Cortex of kidney (tissue), 1 donor: ENCODE measurements at places on chromosomes 16 and 17.

GRCh38 chr16:81251871-81252270 lies 13.4 kb downstream of the BCO1 start:
- DNase-seq, result no peak

DNA sequence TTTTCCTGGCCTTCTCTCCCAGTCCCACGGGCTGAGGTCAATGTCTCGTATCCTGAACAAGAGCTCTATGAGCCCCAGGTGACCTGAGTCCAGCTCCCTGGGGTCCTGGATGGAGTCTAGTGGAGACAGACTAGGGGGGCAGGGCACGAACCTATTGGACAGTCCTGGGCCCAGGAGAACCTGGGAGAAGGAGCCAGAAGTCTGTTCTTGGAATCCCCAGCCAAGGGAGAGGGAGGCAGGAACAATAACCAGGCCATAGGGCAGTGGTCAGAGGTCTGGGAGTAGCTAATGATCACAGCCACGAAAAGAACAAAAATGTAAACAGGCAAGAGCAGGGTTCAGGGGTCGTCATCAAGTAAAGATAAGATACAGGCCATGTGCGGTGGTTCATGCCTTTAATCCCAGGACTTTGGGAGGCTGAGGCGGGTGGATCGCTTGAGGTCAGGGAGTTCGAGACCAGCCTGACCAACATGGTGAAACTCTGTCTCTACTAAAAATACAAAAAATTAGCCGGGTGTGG lies 60.8 kb downstream of the COPRS start:
- no peak for DNase-seq

DNA sequence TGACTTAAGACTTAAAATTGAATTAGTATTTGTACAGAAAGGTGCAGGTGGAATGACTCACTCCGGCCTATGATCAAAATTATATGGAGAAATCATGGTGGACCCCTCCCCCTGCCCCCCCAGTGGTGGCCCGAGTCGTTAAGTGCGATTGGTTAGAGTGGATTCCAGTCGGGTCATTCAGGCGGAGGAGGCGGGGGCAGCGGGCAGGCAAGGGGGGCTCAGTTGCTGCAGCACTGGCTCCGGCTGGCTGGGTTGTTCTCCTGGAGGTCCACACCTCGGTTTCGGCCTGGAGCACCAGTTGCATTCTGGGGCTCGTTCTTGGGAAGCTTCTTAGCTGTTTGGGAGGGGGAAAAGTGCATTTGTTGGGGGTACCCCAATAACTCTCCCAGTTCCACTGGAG lies 3.0 kb downstream of the HSPB9 start:
- no peak for DNase-seq

DNA sequence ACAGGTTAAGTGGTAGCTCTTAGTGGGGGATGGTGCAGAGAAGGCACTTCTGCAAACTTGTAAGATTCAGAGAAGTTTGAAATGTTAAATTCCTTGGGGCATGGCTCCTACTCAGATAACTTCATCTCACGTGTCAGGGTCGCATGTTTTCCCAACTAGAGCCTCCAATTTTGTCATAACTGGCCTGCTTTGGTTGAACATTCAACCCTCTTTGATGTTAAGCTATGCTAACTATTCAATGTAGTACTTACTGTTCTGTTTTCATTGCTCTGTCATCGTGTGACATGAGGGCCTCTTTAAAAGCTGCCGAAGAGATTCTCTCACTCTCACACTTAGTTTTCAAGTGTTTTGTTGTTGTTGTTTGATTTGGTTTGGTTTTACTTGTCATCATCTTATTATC lies 280.8 kb downstream of the CDH11 start:
- no peak for DNase-seq

GRCh38 chr16:80066805-80067580 lies 466.5 kb upstream of the MAF start:
- no peak for DNase-seq

DNA sequence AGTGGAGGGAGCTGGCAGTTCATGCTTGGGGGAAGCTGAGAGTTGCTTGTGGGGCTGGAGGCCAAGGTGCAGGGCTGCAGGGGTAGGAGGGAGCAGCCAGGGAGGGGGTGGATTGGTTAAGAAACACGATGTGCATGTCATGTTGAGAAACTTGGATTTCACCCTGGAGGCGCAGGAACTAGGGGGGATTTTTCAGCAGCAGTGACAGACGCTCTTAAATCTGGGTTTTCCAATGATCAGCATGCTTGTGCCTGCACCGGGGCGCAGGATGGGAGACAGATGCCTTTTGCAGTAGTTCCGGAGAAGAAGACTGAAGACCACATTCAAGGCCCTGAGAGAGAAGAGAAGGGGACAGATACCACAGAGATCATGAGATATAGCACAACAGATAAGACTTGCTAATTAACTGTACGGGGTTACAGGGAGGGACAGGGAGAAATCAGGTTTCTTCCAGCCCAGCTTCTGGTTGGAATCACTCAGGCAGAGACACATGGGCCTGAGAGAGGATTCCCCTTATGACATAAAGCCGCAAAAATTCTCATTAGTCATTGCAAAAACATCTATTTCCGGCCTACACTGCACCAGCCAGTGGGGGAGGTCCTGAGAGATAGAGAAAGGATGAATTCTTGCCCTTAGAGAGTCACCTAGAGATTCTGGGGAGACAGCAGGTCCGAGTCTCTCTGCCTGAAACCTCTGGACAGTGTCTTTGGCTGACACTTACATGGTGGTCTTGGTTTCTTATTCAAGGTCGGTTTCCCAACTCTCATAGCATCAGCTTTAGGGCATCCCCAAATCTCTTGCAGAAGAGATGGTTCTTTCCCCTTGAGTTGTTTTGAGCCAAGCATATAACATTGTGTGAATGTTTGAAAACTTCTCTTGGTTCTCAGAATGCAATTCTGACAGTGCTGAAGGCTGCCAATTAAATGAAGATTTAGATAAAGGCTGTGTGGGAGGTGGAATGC lies 27.1 kb downstream of the CDH13 start:
- no peak for DNase-seq

- DNase-seq, result no peak
Measured at GRCh38 chr17:37693328-37693727, 50.1 kb upstream of the DDX52 start.

- no peak for DNase-seq
Measured at GRCh38 chr16:19252904-19253303, 32.6 kb upstream of the CLEC19A start.

DNA sequence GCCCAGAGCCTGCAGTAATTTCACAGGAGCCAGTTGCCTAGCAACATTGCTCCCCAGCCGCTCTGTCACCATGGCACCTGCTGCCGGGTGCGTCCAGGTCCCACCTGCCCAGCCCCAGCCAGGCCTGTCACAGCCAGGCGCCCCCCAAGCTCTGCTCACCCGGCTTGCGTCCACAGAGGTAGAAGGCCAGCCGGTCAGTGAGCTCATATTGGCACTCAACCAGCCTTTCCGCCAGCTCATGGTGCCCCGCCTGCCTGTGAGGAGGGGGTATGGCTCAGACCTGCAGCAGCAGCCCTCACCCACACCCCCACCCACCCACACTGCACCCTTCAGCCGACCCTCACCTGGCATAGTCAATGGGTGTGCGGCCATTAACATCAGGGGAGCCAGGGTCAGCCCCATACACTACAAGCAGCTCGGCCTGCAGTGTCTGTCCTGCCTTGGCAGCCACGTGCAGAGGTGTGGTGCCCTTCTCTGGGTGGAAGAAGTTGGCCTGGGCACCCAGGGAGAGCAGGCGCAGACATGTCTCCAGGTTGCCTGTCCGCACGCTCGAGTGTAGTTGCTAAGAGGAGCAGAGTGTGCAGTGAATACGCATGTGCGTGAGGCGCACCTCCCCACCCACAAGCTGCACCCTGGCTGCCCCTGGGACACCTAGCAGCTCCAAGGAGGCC lies 7.7 kb downstream of the GIT1 start:
- no peak for DNase-seq

- no peak for DNase-seq
Measured at GRCh38 chr16:51125992-51126391, 25.1 kb downstream of the SALL1 start.

GRCh38 chr17:9290226-9290613 lies 268.9 kb downstream of the NTN1 start:
- no peak for DNase-seq

GRCh38 chr17:14942526-14943190 lies 322.5 kb downstream of the PMP22 start:
- DNase-seq, result no peak

DNA sequence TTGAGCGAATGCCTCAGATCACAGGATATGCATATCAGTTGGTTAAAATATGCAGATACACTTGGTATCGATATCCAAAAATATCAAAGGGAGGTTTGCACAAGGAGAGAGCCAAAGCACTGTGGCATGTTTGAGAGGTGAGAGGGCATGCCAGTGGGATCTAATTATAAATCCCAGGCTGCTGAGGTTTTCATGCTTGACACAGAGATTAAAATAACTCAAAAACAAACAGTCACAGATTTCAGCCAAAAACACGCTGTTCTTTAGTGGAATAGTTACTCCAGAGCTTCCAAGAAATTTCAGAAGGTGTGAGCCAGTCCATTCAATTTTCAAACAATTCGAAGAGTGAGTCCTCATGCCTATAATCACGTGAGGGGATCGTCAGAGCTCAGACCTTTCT lies 477.9 kb downstream of the SOX9 start:
- DNase-seq, result no peak

DNA sequence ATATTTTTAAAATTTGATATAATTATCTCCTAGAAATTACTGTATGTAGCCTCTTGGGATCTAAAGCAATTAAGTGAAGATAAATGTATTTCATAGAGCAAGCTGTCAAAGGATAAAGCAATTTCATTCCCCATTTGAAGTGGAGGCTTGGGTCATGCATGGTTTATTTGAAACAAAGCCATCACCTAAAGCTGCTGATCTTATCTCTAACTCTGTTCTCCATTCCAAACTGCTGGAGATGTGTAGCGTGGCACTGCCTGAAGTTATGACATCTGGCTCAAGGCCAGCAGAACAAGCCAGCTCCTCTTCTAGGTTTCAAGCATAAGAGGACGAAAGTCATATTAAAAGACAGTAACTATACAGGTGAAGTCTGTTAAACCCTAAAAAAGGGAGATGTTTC lies 83.9 kb downstream of the HIC1 start:
- DNase-seq, result no peak

DNA sequence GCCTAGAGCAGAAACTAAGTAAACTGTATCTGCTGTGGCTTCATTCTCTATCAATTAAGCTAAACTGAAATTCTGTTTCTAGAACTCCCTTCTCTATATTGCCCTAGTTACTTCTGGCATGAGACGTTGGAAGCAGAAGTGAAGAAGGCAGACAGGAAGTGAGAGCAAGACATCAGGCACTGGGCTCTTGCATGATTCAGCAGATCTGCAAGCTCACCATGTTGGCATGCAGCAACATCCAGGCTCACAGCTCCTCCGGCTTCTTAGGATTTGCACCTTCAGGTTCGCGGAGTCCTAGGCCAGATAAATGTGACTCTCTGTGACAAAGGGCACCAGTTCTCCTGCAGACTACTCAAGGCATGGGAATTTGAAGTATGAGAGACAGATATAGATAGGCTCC lies 148.3 kb downstream of the CDH8 start:
- DNase-seq, result no peak

DNA sequence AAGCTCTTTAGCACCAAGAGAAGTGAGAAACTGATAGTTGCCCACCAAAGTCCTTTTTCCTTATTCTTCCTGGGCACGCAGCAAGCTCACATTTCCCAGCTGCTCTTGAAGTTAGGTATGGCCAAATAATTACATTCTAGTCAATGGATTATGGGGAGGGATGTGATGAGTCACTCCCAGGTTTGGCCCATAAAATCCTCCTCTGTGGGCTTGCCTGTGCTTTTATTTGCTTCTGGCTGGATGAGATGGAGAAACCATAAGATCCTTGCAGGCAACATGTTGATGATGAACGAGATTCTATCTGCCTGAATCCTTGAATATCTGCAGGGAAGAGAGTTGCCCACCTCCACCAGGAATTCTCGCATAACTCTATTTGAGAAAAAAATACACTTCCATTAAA lies 568.3 kb upstream of the SALL1 start:
- DNase-seq, result no peak
